ENCODE measurements at places on chromosomes 4 and X. TPM values are rescaled to one million over a fixed set of nuclear protein-coding genes. Genes with fewer than 3 reads are reported as not detected.

The DHX15 gene
- total RNA-seq, result 209 TPM

The ARR3 gene
- total RNA-seq, result not detected

GRCh38 chr4:87057835-87058355 is 123.1 kb downstream of the AFF1 start:
- DNase-seq, result no peak
- peaks cover 23% of the 10 kb centered on the region for H3K4me1 ChIP-seq
- no peak overlapping the region for H3K27ac ChIP-seq
- no peak overlapping the region for H3K4me3 ChIP-seq
- H3K27me3 ChIP-seq, result no peaks in the 10 kb centered on the region

- H3K4me1 ChIP-seq, result no peaks in the 10 kb centered on the region
- H3K4me3 ChIP-seq, result no peak overlapping the region
- no peak overlapping the region for H3K27ac ChIP-seq
- H3K27me3 ChIP-seq, result no peaks in the 10 kb centered on the region
- no peak for DNase-seq
Observed at GRCh38 chr4:19026281-19026680, 1004.7 kb upstream of the LCORL start.

DNA sequence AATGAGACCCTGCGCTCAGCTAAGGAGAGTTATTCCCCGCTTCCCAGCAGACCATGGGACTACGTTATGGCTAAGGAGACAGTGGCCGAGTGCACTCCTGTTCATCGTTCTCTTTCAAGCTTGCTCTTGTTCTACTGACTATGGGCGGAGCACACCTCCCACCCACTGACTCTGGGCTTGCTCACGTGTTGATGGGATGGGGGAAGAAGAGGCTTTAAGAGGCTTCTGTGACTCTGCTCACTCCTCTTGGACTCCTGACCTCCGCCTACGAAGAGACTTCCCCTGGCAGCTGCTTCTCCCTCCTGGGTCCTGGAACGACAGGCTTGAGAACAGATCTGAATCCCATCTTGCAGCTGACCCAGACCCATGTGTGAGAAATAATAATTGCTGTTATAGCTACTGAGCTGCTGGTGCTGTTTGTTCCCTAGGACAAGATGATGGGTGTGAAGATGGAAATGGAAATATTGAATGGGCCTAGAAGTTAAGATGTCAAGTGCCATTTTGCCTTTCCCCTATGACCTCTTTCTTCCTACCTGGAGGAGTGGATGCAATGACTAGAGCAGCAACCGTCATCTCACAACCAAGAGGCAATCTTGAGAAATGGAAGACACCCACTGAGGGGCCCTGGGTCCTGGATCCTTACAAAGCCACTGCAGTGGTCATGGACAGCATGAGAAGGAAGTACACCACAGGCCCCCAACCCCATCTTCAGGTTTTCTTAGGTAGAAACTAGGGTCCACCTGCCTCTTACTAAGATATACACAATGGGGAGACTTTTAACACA is 38.7 kb upstream of the IRAK1 start:
- peaks cover 28% of the 10 kb centered on the region for H3K36me3 ChIP-seq
- H3K27me3 ChIP-seq, result no peaks in the 10 kb centered on the region
- peaks cover 56% of the 10 kb centered on the region for H3K4me1 ChIP-seq
- no peak overlapping the region for H3K27ac ChIP-seq
- H3K4me3 ChIP-seq, result no peak overlapping the region
- no peak for DNase-seq

DNA sequence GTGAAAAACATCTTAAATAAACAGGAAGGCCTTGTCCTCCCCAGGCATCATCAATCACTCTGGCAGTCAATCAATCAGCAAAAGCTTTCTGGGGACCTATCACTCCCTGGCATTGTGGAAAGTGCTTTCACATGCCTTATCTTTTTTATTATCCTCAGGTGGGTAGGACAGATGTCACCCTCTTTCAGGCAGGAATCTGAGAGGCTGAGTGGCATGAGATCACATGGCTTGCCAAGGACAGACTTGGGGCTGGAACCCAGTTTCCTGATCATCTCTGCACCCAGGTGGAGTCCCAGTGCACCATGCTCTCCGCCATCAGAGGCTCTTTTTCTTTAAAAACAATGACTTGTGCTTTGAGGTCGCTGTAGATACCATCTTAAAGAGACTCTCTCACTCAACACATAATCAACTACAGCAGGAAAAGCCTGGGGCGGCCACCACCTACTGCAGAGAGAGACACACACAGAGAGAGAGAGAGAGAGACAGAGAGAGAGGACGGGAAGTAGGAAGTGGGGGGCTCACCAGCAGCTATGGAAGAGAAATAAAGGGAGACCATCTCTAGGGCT is 282.7 kb downstream of the PTTG2 start:
- peaks cover 12% of the 10 kb centered on the region for H3K4me1 ChIP-seq
- H3K36me3 ChIP-seq, result no peaks in the 10 kb centered on the region
- no peak overlapping the region for H3K27ac ChIP-seq
- no peak overlapping the region for H3K4me3 ChIP-seq
- H3K27me3 ChIP-seq, result no peaks in the 10 kb centered on the region
- peak; percentile 13 for DNase-seq

All from CD4-positive, alpha-beta T cell (primary cell).